Mammary epithelial cell (primary cell): ENCODE measurements at places on chromosomes 3 and 15. TPM values are rescaled to one million over a fixed set of nuclear protein-coding genes. Genes with fewer than 3 reads are reported as not detected.

- DNase-seq = no peak
Observed at GRCh38 chr3:4841225-4841624, 138.0 kb upstream of the BHLHE40 start.

Gene CCDC80
- 25.9 and 30.3 TPM in 2 replicates for total RNA-seq

DNA sequence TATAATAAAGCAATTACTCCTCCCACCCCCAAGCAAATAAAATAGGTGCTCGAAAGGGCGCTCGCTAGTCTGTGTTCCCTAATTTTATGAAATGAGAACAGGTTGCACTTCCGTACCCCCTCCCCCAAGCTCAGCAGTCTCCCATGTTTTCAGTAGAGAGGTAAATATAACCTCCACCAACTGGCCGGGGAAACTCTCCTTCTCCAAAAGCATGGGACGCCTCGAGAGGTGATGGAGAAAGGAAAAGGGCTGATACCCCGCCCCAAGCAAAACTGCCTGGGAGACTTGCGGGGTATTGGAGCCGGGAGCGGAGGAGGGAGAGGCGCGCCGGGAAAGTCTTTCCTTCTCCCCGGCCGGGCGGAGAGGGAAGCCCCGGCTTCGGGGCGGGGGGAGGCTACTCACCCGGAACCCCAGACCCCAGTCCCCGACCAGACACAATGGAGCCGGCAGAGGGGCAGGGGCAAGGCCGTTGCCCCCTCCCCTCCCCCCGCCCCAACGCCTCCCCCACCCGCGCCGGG is 605 bp downstream of the DCUN1D1 start:
- peak; percentile 26 for DNase-seq

Gene BNC1
- total RNA-seq = 85.3 and 108 TPM in 2 replicates

DNA sequence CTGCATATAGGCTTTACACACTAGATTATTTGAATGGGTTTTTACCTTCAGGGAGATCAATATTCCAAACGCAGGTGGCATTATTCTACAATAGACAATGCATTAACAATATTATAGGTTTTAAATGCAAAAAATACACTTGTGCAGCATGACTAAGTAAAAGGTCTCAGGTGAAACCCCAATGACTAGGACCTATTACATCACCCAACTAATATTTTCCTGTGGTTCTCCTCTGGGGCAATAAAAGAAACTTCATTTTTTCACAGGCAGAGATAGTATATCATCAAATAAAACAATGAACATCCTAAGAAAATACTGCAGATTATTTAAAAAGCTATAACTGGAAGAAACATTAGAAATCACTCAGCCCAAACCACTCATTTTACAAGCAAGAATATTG is 375.3 kb downstream of the ROBO1 start:
- peak; percentile 47 for DNase-seq

Gene SERPINI2
- total RNA-seq = not detected

- no peak for DNase-seq
Observed at GRCh38 chr3:138497851-138498250, 63.4 kb downstream of the ESYT3 start.

Gene LINGO1
- total RNA-seq = 0.35 TPM in 1 of 2 replicates, not detected in the other

- peak; percentile 51 for DNase-seq
Observed at GRCh38 chr15:51737522-51738305, at the start of gene LYSMD2. LYSMD2 (minus strand) TSS chr15:51737655; CDS start chr15:51737622, 33 bp downstream.

Gene GRK7
- not detected in 2 replicates for total RNA-seq

Gene MNS1
- total RNA-seq = under 0.01 TPM

Gene SLC9C1
- total RNA-seq = 1.7 TPM

DNA sequence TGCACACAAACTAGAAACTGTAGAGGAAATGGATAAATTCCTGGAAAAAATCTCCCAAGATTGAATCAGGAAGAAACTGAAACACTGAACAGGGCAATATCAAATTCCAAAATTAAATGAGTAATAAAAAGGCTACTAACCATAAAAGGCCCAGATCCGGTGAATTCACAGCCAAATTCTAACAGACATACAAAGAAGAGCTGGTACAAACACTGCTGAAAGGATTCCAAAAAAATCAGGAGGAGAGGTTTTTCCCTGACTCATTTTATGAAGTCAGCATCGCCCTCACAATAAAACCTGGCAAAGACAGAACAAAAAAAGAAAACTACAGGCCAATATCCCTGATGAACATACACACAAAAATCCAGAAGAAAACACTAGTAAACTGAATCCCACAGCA is 462.4 kb upstream of the THBS1 start:
- DNase-seq = peak; percentile 85

DNA sequence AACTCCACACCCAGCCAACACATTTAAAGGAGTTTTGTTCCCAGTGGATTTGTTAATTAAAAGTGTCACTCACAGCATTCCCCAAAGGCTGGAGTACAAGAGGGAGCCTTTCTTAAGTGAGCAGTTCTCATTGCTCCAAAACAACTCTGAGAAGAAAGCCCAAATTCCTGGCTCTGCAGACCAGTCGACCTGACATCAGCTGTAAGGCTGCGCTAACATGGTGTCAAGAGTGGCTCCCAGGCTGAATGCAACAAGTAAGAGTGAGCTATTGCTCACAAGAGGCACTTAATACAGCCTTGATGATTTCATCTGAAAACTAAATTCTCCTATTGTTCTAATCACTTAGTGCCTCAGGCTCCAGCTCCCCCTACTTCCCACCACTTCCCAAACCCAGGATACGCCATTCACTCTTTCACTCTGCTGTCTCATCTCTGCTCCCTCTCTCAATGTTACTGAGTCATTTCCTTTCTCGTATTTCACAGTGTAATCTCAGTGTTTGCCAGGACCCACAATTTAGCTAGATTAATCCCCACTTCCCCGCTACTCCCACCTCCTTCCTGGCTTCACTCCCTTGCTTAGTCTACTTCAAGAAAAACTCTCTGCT is 81.8 kb downstream of the WWTR1 start:
- DNase-seq = peak; percentile 99

DNA sequence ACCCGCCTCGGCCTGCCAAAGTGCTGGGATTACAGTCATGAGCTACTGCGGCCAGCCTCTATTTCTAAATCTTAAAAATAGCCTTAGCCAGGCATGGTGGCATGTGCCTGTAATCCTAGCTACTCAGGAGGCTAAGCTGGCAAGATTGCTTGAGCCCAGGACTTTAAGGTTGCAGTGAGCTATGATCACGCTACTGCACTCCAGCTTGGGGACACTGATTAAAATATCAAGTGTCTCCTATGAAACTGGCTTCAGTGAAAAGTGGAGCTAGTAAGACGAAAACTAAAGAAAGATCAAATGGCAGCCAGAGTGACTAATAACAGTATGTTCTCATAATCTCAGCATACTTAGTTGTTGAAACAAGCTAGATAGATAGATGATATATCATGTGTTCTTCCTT is 112.5 kb downstream of the STT3B start:
- no peak for DNase-seq

GRCh38 chr3:15325228-15325627 is 7.2 kb downstream of the SH3BP5 start:
- DNase-seq = peak; percentile 36

Gene RAB6B
- total RNA-seq = 2.6 and 4.1 TPM in 2 replicates

DNA sequence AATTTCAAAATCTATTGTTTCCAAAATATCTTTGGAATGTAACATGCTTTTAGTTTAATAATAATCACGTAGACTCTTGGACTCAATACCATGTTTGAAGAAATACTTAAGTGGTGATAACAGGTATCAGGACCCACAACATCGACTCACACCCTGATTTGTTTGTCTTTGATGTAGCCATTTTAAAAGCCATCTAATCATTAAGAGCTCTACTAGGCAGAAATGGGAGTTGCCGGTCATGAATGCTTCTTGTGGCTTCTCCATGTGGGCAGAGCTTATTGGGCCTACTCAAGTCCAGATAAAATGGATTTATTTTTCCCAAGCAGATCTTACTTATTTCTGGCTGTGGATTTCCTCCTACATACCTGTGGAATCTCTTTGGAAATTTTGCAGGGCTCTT is 261.6 kb upstream of the NR2F2 start:
- DNase-seq = no peak

Gene PLA2G4E
- total RNA-seq = 0.45 TPM in 1 of 2 replicates, not detected in the other

Gene GOLGA8T
- not detected for total RNA-seq

Gene IMPG2
- total RNA-seq = 0.50 TPM

DNA sequence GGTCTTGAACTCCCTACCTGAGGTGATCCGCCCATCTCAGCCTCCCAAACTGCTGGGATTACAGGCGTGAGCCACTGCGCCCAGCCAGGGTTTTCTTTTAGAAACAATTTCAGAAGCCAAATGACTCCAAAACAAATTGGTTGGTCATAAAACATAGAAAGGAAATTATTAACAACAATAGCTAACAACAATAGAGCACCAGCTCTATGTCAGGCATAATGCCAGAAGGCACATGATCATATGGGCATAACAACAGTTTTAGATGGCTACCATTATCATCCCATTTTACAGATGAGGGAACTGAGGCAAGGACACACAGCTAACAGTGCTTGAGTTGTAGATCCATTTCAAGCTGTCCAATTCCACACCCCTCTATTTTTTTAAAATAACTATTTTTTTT is 22.2 kb upstream of the RAF1 start:
- DNase-seq = no peak

DNA sequence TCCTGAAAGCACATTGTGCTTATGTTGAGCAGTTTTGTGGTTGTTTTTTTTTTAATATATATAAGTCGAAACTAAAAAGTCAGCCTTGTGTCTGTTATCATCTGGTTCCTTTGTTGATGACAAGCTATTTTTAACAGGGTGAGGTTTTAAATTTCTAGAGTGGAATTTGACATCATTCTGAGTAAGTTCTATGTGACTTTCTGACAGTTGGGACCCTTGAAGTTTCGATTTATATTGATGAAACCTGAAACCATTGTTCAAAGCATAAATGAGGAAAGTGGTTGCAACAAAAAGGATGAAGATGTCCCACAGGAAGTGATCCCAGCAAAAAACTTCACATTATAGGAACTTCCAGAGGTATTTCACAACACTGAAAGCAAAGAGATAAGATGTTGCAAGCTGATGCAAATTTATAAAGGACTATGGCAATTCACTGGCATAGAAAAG is 94.0 kb downstream of the CYP19A1 start:
- DNase-seq = no peak

Gene SPINK8
- total RNA-seq = not detected in 2 replicates

DNA sequence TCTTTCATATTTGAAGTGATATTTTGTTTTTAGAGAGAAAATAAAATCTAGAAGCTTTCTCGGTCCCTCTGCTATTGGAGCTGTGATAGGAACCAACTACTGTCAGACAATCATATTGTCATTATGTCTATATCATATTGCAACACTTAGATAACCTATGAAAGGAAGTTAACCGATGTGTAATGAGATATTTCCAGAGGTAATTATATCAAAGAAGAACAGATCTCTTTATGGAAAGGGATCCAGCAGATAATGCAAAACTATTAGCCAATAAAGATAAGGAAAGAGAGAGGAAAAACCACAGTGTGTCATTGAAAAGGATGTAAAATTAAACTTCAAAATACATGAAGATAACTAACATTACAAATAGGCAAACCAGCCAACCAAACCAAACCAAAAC is 529.1 kb upstream of the CCDC54 start:
- no peak for DNase-seq
